ENCODE measurements at places on chromosomes 12 and 14.
A peak's percentile ranks its signal among the peaks of the same experiment; 100 is the strongest.

DNA sequence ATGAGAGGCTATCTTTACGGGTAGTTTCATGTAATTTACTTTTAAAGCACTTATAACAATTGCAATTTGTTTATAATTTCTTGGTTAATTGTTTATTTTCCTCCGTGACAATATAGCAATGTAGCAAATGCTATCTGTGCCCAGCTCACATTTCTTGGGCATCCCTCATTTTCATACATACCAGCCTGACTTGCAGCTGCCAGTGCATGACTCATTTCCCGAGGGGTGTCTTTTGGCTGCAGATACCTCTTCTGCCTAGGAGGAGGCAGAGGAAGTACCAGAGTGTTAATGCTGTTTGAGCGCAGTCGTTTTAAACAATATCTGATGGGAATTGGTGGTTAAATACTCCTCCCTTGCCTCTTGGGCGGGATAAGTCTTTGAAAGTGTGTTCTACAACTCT lies 104.2 kb upstream of the ABCD2 start:
- DNase-seq = no peak

DNA sequence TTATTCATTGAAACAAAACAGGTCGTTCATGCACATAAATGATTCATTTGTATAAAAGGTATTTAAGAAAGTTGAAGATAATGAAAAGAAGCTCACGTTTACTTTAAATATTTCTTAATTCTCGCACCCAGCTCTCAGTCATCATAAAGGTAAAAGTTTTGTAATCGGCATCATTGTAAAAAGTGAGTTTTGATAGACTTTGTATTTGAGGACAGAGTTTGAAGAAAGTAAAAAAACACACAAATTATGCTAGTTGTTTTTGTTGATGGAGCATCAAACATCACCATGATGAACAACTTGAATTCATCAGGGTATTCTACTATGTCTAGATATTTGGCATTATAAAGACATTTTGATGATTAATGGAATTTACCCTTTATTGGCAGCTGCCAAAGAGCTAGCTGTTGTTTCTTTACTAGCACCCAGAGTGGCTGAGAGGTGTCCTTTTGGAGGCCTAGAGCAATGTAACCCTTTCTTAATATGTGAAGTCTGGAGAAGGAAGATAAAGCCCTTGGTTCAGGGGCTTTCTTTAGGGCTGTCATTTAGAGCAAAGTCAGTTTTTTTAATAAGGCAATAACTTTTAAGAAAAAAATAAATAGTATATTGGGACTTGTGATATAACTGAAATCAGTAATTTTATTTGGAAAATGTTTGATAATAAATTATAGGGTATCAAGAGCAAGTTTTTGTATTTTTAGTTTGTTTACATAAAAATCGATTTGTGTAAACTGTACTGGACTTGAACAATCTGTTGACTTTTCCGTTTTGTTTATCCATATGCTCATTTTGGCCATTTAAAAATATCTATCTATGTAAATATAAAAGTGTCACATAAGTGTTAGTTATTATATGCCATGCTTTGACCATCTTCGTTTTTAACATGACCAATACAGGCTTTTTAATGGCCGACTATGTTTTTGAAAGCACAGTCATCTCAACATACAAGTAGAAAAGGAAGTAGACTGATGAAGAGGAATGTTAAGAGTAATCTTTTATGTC lies 7.4 kb downstream of the GLRX5 start:
- no peak for DNase-seq

GRCh38 chr12:28742791-28743190 lies 406.3 kb upstream of the FAR2 start:
- peak; percentile 78 for DNase-seq

DNA sequence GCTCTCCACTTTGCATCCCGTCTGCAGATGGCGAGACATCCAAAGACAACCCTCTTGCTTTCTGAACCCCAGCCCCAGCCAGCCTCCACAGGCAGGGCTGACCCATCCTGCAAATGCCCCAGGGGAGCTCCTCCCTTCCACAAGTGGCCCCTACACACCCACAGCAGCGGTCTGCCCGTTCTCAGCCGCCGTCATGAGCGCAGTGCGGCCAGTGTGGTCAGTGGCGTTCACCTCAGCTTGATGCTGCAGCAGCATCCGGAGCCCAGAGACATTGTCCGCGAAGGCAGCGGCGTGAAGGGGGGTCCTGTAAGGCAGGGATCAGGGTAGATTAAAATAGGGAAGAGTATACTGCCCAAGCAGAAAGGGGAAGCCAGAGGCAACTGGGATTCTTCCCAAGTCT lies 13.7 kb downstream of the ANKRD52 start:
- DNase-seq = no peak

DNA sequence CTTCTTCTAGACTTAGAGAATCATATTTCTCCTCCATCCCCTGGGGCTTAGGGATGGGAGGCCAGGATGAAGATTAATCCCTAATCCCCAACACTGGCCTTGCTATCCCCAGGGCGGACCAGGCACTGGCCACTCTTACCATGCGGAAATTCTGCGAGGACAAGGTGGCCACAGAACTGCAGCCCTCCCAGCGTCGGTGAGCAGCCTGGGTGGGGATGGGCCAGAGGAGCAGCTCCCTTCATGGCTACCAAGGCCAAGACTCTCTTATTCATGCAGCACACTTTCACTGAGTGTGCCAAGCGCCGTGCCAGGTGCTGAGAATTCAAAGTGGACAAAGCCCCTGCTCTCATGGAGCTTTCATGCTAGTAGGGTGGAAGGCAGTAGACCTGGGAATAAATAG lies 7.0 kb downstream of the TNS2 start:
- DNase-seq = no peak

GRCh38 chr12:114272605-114273004 lies 133.3 kb downstream of the TBX5 start:
- DNase-seq = no peak

DNA sequence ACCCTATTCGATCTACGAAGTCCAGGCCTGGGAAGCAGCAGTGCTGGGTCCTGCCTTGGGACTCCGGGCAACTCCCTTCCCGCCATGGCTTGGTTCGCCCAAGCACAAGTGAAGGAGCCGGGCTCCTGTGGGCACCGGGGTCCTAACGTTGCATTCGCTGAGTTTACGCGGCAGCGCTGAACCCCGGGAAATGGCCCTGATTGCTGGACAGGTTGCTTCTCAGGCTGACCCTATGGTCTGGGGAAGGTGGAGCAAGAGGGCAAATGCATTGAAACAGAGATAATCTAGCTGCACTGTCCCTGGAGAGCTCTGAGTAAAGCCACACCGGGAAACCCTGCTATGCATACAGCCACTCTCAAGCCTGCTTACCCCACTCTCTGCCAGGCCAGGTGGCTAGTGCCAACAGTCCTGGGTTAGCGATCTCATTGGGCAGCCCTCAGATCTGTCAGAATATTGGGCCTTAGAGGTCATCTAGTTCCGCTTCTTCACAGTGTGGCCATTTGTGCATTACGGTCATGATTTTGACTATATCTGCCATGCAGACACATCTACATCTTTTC lies 11.3 kb downstream of the SYNE3 start:
- no peak for DNase-seq

GRCh38 chr14:74645244-74645643 lies 33.2 kb upstream of the LTBP2 start:
- no peak for DNase-seq

GRCh38 chr12:100043631-100044030 lies 58.9 kb upstream of the ANKS1B start:
- no peak for DNase-seq

- DNase-seq = peak; percentile 18
Measured at GRCh38 chr12:39764944-39765560, 145.4 kb upstream of the ABCD2 start.

DNA sequence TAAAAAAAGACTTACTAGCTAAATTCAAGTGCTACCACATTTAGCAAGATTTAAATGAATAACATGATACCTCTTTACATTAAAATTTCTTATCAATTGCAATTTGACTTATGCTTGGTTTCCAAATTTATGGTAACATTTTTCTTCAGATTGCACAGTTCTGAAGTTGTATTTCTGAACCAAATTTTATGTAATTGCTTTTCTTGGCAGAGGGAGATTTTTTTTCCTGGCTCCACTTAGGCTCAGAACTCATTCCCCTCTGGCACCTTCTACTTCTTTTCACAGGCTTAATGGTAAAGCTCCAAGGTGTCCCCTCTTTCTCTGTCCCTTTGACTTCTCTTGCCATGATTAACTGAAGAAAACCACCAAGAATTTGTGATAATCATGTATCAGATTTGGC lies 99.8 kb upstream of the TMTC1 start:
- no peak for DNase-seq

GRCh38 chr12:117139025-117139717 lies 40.0 kb upstream of the TESC start:
- DNase-seq = no peak

DNA sequence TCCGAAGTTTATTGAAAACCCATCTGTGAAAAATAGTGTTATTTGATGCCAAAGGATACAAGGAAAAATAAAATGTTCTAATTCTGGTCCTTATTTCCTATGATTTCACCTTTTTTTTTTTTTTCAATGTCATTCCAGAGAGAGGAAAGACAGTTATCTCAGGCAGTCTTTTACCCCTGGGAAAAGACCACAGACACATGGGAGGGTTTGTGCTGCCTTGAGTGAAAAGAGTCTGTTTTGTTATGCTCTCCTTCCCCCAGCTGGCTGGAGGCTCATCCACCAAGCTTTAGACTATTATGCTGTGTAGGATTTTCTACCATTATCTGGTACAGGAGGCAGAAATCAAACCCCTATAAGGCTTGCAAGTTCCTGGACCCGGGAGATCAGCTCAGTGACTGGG lies 151.8 kb downstream of the CRADD start:
- no peak for DNase-seq

- DNase-seq = no peak
Measured at GRCh38 chr14:102593061-102593824, 794 bp downstream of the RCOR1 start.

GRCh38 chr14:71138448-71139293 lies 231.4 kb downstream of the PCNX1 start:
- DNase-seq = peak; percentile 44

- no peak for DNase-seq
Measured at GRCh38 chr12:108518101-108518715, 3.1 kb downstream of the FICD start.

DNA sequence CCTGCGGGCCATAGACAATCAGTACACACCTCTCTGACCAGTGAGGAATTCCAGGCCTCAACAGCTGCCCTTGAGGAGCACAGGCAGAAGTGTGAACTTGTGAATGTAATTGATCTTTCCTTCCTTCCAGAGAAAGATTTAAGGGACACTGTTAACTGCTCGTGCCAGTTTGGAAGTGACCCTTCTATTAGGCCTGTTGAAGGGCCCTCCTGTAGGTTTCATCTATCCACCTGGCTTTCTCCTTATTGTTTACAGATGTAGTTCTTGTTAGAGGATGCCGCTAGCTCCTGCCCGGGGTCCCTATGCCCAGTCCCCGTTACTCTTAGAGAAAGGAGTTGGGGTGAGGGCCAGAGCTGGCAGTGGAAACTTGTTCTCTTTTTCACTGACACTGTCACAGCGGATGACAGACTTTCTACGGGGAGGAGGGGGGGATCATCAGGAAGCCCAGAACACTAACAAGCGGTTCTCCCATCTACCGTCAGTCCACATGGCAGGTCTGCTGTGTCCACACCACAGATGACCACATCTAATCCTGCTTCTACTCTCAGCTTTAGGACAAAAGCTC lies 42.6 kb downstream of the SH2B3 start:
- DNase-seq = no peak

DNA sequence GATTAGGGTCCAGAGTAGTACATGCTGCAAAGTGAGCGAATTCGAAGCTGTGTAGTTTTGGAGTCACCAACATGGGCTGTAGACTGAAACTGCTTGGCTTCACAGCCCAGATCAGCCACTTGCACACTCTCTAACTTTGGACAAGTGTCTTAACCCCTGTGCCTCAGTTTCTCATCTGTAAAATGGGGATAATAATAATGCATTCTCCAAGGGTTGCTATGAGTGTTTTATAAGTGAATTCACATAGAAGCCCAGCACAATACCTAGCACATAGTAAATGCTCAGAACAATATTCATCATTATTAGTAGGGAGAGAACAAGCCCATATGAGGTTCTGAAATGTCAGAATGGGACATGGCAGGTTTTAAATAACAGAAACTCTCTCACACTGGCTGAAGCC lies 10.4 kb downstream of the WSCD2 start:
- no peak for DNase-seq

GRCh38 chr14:35355981-35356841 lies 48.3 kb downstream of the NFKBIA start:
- no peak for DNase-seq

GRCh38 chr14:72739446-72740405 lies 154.2 kb downstream of the DPF3 start:
- no peak for DNase-seq

- no peak for DNase-seq
Measured at GRCh38 chr12:102118874-102119273, 1.0 kb downstream of the NUP37 start.

DNA sequence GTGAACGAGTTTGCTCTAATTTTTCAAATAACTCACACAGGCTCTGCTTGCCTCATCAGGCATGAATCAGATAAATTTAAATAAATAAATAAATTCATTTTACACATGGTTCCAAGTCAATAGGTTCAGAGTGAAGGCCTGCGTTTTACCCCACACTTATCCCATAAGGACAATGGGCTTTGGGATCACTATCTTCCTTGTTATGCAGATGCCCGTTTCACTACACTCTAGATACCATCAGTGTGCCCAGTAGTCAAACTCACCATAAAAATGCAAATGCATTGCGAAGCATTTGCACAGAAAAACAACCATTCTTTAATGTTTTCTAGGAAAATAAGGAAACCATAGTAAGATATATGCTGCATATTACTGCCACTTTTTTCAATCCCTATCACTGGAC lies 155.9 kb upstream of the CCDC196 start:
- no peak for DNase-seq

DNA sequence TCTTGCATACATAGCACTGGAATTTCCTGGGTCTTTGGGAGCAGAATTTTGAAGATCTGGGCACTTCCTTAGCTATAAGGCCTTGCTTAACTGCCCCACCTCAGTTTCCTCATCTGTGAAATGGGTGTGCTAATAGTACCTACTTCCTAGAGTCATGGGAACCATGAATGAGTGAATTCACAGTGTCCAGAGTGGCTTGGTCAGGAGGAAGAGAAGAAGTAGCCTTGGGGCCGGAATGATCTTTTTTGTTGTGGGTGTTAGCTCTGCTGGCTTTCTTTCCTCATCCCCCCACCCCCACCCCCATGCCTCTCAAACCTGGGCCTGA lies 2.4 kb downstream of the SH2B3 start:
- DNase-seq = no peak

- DNase-seq = peak; percentile 40
Measured at GRCh38 chr12:108821407-108822397, 35.7 kb downstream of the SSH1 start.

GRCh38 chr12:27508736-27509431 lies 15.1 kb upstream of the PPFIBP1 start:
- DNase-seq = no peak

- no peak for DNase-seq
Measured at GRCh38 chr12:90979019-90979418, 24.0 kb upstream of the CCER1 start.
